T-cell (primary cell): ENCODE measurements at places on chromosomes 3 and 15. TPM values are rescaled to one million over a fixed set of nuclear protein-coding genes. Genes with fewer than 3 reads are reported as not detected.

DNA sequence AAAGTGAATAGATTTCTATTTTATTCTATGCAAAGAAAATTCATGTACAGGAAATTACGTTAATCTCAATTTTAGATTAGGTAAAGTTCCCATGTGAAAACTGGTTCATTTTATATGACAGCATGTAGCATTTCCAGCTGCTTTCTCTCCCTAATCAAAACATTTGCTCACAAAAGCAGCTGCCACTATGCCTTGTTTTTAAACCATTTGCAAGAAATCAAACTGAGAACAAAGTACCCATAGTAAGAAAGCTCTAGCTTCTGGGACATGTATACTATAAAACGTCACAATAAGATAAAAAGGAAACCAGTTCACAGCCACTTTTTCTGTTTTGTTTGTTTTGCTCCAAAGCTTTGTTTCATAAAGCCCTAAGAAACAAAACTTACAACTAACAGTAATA is 5.0 kb upstream of the CRYBG3 start:
- DNase-seq: no peak

DNA sequence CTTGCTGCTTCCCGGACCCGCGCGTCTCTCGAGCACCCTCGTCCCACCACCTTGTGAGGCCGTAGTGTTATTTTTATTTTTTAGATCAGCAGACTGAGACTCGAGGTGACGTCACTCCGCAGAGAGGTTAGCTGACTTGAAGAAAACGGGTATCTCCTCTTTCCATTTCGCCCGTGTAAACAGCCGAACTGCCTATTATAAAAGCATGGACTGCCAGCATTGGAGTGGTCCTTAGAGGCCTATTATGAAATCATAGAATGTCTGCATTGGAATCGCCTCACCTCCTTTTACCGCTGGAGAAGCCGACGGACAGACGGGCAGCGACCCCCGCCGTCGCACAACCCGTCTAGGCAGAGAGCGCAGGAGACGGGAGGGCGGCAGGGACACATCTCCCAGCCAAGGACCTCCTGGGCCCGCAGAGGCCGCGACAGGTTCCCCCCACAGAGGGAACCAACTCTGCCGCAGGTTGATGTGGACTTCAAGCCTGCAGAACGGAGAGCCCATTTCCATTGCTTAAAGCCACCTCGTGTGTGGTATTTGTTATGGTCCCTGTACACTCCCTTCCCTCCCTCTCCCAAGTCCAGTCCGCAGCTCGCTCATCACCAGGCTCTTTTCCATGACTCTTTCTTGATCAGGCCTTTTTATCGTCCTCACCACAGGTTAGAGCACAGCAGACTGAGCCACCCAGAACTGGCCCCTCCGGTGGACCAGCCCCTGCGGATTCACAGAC is 540 bp upstream of the PPP1R2 start:
- no peak for DNase-seq

- no peak for DNase-seq
Measured at GRCh38 chr3:151964743-151965142, 91.3 kb downstream of the SUCNR1 start.

DNA sequence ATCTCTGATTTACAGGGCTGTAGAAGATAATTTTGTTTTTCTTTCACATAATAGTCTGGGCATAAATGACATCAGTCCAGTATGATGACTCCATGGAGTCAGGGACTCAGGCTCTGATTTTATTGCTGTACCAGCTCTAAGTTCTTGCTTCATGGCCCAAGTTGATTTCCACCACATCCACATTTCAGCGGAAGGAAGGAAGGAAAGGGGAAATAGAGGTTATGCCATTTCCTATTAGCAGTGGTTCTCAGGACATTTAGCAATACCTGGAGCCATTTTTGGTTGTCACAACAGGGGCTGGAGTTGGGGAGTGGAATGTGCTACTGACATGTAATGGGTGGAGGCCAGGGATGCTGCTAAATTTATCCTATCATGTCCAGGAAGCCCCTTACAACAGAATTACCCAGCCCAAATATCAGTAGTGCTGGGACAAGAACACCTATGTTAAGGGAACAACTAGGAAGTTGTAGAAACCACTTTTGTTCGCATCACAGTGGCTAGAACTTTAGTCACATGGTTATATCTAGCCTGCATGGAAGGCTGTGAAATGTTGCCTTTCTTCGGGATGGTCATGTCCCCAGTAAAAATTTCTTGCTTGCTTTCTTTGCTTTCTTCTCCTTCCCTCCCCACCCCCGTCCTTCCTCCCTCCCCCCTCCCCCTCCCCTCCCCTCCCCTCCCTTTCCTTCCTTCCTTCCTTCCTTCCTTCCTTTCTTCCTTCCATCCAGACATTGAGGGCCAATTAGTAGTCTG is 42.1 kb downstream of the OXSR1 start:
- no peak for DNase-seq

DNA sequence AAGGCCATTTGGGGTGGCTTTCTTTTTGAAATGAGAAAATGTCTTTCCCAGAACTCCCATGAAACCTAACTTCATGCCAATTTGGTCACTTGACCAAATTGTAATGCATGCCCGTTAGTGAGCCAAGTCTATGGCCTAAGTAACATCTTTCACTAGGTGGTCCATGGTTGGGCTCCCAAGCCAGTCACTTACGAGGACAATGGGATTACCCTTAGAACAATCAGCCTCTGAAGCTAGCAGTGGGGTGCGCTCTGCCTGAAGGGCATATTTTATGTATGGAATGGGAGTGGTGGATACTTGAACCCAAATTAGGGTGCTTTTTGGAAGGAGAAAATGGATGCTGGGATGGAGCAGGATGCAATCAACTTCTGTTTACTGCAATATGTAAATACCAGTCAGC is 127.4 kb upstream of the GOLIM4 start:
- DNase-seq: no peak

- no peak for DNase-seq
Measured at GRCh38 chr3:153043729-153044328, 118.2 kb upstream of the RAP2B start.

DNA sequence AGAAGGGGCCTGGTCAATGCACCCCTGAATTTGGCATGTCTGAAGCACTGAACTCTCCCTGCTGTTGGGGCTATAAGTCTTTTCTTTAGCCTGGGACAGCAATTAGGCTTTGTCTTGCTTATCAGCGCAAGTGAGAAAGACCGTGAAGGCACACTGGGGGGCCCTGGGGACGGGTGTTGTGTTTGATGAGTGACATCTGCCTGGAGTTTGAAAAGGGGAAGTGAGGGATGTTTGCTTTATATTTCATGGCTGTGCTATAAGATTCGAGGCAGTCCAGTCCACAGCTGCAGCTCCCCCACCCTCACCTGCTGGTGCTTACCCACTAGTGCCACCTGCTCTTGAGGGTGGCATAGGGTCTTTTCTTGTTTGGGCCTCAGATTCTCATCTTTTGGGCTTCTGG is 44.8 kb downstream of the CEMIP start:
- DNase-seq: no peak

DNA sequence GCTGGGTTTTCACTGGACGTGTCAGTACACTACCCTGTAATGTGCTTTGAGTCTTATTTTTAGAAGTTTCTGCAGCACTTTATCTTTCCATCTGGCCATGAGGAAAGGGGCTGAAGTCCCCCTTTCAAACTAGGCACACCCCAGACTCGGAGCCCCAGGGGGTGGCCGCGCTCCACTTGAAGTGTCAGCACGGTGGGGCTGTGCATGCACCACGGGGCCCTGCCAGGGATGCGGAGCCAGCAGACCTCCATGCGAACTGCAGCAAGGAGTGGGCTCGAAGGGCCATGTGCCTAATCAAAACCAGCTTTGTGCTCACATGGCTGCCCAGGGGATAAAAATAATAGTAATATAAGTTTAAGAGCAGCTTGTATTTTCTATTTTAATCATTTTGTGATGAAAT is 100.9 kb upstream of the HACD2 start:
- DNase-seq: no peak

GRCh38 chr15:47998619-47999019 is 122.2 kb upstream of the SLC24A5 start:
- no peak for DNase-seq

GRCh38 chr3:11818033-11818432 is 28.7 kb downstream of the TAMM41 start:
- DNase-seq: no peak

- no peak for DNase-seq
Measured at GRCh38 chr3:112873632-112874031, 27.0 kb upstream of the CD200R1L start.

- no peak for DNase-seq
Measured at GRCh38 chr15:101004500-101004899, 85.3 kb downstream of the LRRK1 start.

GRCh38 chr3:44554626-44555592 is at the start of gene ZKSCAN7:
Gene ZKSCAN7 (plus strand): TSS chr3:44555193. CDS start chr3:44557048, 1,855 bp downstream.
- DNase-seq: peak; percentile 42

DNA sequence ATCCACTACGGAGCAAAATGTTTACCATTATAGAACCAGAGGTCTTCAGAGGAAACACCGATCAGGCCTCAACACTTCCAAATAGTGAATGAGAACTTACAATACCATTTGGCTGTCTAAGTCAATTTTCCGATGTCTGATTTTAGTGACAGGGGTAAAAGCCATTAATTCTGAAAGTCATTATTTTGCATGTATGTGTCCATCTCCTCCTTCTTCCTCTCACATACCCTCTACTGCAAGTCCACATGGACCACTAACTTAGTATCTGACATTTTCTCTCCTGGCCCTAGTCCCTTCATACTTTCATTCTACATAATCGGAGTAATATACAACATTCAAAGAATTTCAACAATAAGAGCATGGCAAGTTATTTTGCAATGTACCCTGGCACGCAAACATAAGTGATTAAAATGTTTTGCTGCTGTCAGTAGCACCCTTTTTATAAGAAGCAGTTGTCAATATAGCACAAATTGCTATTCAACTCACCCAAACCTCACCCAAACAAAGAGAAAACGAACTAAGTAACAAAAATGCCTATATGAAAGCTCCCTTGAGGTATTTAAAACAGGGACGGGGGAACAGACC is 1.9 kb downstream of the TOP2B start:
- DNase-seq: no peak

DNA sequence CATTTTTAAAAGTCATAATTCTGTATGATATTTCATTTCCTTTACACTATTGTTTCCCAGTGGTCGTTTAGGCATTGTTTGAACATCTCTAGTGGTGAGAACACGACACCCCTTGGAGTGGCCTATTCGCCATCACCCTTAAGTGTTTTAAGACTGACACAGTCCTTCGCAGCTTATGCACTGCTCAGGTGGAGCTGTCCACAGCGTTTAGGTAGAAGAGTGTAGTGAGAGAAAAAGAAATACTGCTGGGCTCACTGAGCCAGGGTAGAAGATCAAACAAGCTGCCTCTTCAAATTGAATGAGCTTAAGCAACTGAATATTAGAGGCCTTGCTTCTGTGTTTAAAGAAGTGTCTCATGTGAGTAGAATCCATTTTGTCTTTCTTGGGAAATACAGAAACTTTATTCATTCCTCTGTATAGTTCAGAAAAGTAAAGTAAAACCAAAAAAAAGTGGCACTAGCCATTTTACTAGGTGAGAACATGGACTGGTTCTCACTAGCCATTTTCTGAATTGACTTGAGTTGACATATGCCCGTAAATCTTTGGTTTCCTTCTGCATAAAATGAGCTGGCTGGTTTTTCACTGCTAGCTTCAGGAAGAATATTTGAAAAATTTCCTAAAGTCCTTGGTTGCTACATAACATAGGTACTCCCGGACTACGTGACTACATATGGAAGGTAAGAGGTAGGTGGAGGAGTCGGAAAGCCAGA is 155.9 kb downstream of the P3H2 start:
- DNase-seq: no peak

GRCh38 chr3:186932281-186933181 is 2.2 kb downstream of the ST6GAL1 start:
- no peak for DNase-seq

- DNase-seq: no peak
Measured at GRCh38 chr3:128427175-128427857, 39.4 kb downstream of the DNAJB8 start.

DNA sequence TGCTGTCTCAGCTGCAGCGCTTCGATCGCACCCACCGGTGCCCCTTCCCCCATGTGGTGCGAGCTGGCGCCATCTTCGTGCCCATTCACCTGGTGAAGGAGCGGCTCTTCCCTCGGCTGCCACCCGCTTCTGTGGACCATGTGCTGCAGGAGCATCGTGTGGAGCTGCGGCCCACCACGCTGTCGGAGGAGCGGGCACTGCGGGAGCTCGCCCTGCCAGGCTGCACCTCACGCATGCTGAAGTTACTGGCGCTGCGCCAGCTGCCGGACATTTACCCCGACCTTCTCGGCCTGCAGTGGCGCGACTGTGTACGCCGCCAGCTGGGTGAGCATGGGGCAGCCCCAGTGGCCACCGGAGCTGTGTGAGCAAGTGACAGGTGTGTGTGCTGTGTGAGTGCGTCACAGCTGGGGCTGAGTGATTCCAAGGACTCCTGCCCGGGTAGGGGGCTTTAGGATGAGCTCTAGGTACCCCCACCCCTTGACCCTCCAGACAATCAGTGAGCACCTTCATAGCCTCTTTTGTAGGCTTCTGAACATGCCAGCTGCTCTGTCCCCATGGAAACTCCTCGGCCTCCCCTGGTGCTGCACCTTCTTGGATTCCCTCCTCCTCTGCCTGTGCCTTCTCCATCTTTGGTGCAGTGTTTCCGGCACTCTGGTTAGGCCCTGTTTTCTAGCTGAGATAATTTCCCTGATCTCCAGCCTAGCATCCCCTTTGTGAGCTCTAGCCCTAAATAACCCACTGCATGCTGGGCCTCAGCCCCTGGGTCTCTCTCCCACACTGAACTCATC is 7.0 kb downstream of the C15orf39 start:
- DNase-seq: no peak

- no peak for DNase-seq
Measured at GRCh38 chr3:153688301-153689120, 432.7 kb upstream of the ARHGEF26 start.

- DNase-seq: no peak
Measured at GRCh38 chr3:36688815-36689214, 75.5 kb downstream of the DCLK3 start.

- DNase-seq: peak; percentile 9
Measured at GRCh38 chr3:14791343-14791945, 27.3 kb upstream of the FGD5 start.

DNA sequence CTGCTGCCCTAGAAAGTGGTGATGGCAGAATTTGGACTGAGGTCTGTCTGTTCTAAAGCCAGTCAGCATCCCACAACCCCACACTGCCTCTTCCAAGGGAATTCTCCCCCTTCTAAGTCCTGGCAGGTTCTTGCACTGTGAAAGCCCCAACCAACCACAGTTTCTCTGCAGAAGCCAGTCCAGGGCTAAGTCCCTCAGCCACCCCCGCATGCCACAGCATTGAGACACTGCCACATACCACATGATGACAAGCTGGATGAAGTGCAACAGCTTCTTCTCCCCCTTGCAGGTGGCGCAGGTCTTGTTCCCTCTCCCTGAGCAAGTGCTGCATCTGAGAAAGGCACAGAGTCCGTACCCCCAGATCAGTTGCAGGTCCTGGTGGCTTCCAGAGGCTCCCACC is 18.6 kb downstream of the SSUH2 start:
- no peak for DNase-seq

RTP3 gene
- not detected for total RNA-seq

VGLL3 gene
- total RNA-seq: 0.03 TPM

ISLR2 gene
- total RNA-seq: not detected

CTXN2 gene
- not detected for total RNA-seq

AGTR1 gene
- not detected for total RNA-seq

P2RY1 gene
- 0.23 TPM for total RNA-seq
